ENCODE measurements at places on chromosomes 2 and 18.

DNA sequence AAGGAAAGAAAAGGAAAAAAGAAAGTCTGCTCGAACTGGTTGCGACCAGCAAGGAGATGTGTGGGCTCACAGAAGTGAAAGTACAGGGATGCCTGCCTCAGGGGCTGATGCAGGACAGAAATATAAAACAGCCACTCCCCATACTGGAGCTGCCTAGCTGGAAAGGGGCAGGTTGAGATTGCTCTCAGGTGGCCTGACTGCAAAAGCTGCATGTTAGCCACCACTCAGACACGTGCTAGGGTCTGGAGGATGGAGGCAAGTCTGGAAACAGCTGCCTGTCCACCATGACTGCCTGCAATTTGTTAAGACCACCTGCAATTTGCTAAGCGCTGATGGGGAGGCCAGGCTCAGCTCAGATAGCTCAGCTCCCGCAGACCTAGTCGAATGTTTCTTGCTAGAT is 17.9 kb downstream of the B3GNT7 start:
- DNase-seq, result no peak

GRCh38 chr2:106961328-106961727 is 75.4 kb upstream of the ST6GAL2 start:
- DNase-seq, result no peak

- no peak for DNase-seq
These were observed 153.7 kb upstream of the VRK2 start for GRCh38 chr2:57892920-57893319.

DNA sequence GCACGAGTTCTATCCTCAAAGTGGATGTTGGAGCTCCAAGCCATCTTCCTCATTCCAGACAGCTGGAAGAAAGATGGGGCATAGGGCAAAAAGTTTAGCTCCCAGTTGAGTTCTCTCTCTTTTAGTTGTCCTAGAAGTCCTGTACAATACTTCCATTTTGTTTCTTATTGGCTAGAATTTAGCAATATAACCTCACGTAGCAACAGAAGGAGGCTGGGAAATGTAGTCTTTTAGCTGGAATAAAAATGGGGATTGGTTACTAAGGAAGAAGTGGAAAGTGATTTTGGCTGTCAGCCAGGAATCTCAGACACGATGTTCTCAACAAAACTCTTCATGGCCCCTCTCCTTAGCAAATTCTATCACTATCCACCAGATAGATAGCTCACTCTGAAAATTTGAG is 79.9 kb downstream of the PLCL1 start:
- DNase-seq, result no peak

DNA sequence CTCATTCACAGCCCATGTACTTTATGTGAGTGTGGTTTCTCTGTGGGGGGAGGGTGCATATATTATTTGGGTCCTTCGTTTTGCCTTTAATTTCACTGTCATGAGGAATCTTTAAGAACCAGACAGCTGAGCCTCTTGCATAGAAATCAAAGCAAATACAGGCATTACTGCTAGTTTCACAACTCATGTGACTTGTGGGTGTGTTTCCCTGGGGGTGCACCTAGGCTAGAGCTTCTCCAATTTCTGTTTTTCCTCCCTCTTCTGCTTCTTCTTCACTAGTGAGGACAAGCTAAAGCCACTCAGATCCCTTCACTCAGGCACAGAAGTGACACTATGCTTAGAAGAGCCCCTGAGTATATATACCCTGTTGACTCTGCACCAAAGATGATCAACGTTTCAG is 131.4 kb downstream of the ACOXL start:
- DNase-seq, result no peak

GRCh38 chr18:22307528-22307927 is 110.2 kb downstream of the CTAGE1 start:
- DNase-seq, result no peak

GRCh38 chr2:203804070-203804469 is 63.5 kb upstream of the CTLA4 start:
- no peak for DNase-seq

Data from hematopoietic multipotent progenitor cell treated with erythropoietin and hydrocortisone succinate and interleukin-3 and kit ligand, for 17 days (in vitro differentiated cells).